ENCODE measurements at places on chromosomes 6 and 20.

DNA sequence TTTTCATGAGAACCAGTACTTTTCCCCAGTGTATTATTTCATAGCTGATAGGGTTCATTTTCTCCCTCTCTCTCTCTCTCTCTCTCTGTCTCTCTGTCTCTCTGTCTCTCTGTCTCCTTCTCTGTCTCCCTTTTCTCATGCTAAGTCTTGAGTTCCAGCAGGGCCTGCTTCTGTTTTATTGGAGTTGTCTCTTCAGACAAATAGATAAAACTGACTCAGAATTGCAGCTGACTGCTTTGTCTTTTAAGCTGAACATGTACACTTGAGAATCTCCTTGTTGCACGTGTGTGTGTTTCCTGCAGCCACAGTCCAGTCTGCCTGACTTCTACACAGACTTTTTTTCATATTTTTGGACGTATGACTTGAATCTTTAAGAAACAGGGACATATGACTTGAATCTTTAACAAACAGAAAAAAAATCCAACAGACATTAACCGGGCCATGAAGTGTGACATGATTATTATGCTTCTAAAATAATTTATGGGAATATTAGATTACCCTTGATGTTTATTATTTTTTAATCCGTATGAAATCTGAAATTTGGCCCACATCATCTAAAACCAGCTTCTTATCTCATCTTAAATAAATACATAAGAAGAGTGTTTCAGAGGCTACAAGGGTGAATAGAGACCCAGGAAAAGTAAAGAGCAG, 71.5 kb downstream of the JAG1 start:
- DNase-seq: no peak

DNA sequence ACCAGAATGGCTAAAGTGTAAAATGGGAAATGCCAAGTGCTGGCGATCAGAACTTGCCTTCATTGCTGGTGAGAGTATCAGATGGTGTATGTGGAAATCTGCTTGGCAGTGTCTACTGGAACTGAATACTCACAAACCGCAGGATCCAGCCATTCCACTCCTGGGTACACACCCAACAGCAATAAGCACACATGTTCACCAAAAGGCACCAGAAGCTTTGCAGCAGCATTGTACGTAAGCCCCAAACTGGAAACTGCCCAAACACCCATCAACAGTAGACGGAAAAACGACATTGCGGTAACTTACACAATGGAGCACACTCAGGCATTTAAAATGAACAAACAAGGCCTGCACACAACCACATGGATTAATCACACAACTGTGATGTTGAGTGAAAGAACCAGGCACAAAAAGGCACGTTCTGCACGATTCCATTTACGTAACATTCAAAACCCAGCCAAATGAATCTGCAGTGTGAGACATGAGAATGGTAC, 37.3 kb upstream of the BPIFA2 start:
- DNase-seq: no peak

DNA sequence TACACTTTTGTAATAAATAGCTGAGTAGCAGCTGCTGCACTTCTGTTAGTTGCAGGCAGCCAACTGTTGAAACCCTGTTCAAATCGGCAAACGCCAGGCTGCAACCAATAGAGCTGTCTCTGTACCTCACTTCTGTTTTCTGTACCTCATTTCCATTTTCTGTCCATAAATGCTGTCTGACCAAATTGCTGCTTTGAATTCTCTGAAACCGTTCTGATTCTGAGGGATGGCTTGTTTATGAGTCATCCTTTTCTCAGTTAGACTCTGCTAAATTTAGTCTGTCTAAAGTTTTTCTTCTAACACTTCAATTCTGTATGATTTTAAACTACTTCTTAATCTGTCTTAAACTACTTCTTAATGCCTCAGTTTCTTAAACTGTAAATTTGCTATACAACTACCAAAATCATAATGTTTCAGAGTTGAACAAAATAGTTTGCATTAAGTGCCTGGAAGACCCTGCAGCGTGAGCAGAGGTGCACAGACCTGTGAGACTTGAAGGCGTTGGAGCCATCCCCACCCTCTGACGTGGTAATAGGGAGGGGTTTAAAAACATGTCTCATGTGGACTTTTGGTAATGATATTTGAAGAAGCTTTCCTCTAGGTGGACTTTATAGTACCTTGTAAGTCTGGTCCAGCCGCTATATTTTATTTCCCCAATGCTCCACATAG, 9.6 kb downstream of the BTNL2 start:
- DNase-seq: no peak

DNA sequence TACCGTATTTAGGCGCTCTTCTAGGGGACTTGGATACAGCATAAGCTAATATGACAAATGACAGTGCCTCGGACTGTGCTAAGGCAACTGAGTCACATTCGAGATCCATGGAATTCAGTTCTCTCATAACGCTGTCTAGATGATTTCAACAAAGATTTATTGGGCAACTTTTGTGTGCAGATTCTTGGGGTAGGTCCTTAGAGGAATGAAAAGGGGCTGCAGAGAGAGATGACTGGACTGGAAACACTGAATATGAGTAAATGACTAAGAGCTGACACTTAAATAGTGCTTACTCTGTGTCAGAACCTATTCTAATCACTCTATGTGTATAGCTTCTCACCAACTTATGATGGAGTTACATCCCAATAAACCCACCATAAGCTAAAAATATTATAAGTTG, 36.4 kb upstream of the MARCKS start:
- DNase-seq: no peak

DNA sequence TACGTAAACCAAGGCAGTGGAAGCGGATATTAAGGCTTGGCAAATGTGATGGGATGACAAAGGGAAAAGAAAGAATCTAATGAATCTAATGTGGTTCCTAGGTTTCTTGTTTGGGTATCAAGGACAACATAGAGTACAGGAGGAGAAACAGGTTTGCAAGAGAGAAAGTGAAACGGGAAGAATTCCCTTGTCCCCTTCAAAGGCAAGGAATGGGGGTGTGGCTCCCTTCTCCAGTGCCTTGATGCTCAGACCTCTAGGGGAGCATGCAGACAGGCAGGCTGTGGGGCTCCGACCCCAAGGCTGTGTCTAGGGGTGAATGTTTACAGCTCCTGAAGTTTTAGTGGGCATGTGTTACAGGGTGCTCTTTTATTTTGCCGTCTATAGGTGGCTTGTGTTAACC, 317.5 kb upstream of the HSF2 start:
- DNase-seq: no peak

DNA sequence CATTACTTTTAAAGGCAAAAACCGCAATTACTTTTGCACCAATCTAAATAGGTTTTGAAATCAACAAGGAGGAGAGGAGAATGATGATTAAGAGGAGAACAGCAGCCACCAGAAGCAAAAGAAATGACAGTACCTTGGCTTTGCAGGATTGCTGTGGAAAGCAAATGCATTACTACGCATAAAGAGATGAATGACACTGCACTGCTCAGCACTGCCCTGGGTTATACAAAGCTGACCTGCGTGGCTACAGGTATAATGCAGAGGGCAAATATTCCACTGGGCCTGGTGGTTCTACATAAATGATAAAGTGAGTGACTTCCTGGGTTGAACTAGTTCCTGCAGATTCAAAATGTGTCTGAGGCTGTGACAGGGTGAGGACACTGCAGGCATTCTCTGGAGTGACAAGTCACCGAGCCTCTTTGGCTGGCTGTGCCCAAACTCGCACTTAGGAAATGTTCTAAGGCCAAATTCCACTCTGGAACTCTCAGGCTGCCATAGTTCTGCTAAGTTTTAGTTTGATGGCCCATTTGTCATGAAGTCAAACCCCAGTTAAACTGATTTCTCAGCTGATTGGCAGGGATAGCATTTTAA, 78.6 kb downstream of the INSM1 start:
- DNase-seq: no peak

DNA sequence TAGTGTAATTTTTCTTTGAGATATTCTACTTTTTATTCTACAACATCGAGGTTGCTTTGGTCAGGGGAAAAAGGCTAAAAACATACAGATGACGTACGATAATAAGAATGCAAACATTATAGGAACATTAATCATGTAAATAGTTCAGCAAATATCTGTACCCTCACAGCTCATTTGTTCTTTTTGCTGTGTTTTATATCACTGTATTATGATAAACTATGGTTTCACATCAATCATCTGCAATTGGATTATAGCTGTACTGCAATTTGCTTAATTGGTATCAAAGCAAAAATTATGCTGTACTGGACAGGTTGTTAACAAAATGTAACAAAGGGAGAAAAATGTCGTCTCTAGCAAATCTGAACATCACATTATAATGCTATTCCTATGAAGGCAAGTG, 597.1 kb downstream of the EPHA7 start:
- DNase-seq: no peak

GRCh38 chr6:125201961-125202729, 48.6 kb downstream of the TPD52L1 start:
- peak; percentile 88 for DNase-seq

DNA sequence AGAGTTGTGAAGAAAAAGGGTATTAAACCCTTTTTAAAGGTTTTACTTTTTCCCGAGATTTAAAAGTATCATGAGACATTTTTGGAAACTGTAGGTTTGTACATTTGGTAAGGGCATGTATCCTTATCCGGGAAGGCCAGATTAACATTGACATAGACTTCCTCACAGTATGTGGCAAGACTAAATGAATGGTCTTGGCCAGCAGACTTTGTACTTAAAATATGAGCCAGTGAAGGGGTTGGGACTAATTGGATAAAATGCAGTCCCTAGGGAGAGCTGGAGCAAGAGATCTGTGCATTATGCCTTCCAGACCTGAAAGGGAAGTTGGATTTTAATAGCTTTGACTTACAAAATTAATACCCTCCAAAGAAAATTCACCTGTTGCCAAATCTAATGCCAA, 60.4 kb upstream of the CCN2 start:
- DNase-seq: no peak

DNA sequence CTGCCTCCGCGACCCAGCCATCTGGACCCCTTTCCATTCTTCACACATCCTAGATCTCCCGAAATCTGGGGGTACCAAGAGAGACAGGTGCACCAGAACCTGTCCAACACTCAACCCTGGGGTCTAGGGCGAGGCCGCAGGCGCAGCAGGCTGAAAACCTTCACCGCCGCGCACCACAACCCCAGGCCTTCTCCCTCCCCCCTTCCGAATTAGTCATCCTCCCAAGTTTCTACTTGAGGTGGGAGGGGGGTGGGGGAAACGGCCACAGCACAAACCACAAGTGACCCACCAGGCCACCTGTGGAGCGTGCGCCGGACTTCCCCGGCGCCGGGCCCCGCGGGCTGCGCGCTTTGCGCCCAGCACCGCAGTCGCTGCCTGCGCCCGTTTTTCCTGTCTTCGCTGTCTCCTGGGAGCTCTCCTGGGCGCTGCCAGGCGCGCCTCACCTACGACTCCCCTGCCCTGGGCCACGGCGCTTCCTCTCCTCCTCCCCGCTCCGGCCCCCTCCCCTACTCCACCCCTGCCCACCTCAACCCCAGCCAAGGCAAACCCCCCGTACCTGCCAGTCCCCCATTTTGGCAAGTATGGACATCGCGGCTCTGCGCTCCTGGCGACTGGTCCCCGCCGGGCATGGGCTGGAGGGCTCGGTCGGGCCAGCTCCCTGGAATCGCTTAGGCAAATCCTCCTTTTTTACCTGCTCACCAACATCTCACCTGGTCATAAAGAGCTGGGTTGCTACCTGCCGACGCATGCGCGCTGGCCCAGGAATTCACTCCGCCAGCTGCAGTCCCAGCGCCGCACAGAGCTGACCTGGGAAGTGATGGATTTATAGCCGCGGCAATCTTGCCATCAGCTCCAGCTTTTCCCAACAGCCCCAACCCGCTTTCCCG, 4.2 kb upstream of the TFAP2A start:
- DNase-seq: no peak

- DNase-seq: peak; percentile 58
Measured at GRCh38 chr6:108689272-108690161, 128.8 kb downstream of the FOXO3 start.

DNA sequence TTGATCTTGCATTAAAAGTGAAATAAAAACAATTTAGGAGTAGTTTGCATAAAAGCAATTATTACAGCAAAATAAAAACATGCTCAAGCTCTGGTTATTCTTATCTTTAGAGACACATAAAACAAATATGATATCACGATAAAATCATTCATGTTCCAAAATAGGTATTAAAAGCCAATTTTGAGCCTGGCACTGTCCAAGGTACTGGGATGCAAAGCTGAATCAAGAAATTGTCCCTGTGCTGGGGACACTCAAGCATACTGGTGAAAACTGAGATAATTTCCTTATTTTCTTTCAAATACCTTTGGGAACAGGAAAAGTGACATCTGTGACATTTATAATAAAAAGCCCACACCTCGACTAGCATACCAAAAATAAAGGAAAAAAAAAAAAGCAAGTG, 931 bp upstream of the MTCL3 start:
- no peak for DNase-seq

GRCh38 chr6:117547688-117548621, 54.4 kb downstream of the GOPC start:
- DNase-seq: no peak

- DNase-seq: no peak
Measured at GRCh38 chr20:933029-933428, 16.9 kb upstream of the ANGPT4 start.

- DNase-seq: no peak
Measured at GRCh38 chr6:124694139-124694705, 268.0 kb upstream of the RNF217 start.

- no peak for DNase-seq
Measured at GRCh38 chr6:153129873-153130514, 1.1 kb downstream of the RGS17 start.

DNA sequence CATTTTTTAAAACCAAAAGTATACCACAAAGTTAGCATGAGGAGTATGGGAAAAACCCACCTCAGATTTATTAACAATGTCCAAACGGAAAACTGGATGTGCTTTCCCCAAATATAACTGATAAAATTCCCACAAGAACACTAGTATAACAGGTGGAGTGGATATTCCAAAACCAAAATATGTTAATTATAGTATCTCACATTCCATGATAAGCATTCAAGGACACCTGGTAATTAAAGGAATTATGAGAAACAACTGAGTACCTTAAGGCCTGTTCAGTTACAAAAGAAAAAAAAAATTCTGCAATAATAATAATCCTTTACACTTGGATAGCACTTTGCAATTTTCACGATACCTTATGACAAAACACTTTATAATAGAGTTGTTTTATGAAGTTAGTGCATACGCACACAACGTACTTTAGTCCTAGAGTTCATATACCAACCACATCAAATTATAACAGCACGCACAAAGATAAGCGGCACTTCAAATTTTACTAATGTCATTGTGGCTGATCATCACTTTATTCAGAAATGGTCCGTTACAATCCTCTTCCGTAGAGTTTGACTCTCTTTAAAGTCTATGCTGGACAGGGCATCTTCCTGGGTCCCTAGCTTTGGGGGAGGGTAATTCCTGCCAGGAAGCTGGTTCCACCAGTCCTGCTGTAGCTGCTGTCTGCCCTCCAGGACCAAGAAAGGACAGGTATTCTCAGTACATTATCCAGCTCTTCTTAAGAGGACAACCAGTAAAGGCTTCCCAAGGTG, 1.7 kb downstream of the CDK19 start:
- DNase-seq: no peak

DNA sequence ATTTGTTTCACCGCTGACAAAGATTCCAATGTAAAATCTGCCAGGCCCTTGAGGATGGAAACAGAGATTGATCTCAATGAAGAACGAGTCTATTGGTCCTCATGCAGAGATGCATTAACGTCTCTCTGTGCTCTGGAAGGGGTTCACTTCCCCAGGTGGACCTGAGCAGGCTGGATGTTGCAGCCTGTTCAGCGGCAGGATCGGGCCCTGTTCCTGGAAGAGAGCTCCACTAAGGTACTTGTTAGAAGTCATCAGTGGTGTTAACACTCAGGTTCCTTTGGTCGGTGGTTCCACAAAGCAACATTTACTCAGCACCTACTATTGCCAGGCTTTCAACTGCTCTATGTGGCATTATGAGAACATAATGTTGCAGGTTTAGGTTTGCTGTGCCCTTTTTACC, 107.5 kb downstream of the TCP11 start:
- no peak for DNase-seq

GRCh38 chr6:150304429-150304828, 64.4 kb upstream of the IYD start:
- no peak for DNase-seq
